ENCODE measurements at places on chromosomes 4 and X.

DNA sequence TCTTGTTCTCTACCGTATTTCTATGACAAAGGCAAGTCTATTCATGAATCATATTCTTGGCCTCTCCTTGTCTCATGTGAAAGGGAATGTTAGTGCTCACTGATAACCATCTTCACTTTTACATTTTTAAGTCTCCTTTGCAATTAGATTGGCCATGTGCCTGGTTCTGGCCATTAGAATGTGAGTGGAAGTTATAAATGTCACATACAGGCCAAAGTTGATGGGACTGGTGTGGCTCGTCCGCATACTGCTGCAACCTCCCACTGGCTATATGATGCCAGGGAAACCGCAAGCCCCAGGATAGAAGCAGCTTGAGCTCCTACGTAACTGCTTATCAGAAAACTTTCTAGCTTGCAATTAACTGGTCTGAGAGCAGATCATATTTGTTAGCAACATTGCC lies 86.1 kb downstream of the MAGEC1 start:
- no peak for DNase-seq

DNA sequence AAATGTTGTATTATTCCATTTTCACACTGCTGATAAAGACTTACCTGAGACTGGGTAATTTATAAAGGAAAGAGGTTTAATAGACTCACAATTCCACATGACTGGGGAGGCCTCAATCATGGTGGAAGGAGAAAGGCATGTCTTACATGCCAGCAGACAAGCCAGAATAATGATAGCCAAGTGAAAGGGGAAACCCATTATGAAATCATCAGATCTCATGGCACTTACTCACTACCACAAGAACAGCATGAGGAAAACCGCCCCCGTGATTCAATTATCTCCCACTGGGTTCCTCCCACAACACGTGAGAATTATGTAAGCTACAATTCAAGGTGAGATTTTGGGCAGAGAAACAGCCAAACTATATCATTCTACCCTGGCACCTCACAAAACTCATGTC lies 2535.1 kb downstream of the ARAP2 start:
- no peak for DNase-seq

- DNase-seq = no peak
These were observed 57.8 kb downstream of the RS1 start for GRCh38 chrX:18613930-18614639.

GRCh38 chr4:72205831-72206230 lies 174.0 kb downstream of the NPFFR2 start:
- DNase-seq = no peak

DNA sequence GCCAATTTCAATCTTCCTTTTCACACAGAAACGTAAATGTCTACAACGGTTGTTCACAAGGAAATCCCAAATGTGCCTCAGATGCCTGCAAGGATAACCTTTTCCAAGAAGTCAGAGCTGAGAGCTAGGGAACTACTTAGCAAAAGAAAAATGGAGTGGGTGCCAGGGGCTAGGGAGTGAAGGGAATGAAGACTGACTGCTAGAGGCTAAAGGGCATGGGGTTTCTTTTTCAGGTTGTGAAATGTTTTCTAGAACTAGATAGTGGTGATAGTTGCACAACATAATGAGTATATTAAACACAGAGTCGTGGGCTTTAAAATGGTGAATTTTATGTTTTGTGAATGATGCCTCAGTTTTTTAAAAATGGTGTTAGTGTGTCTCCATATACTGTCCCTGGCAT lies 53.4 kb downstream of the CD99L2 start:
- no peak for DNase-seq

DNA sequence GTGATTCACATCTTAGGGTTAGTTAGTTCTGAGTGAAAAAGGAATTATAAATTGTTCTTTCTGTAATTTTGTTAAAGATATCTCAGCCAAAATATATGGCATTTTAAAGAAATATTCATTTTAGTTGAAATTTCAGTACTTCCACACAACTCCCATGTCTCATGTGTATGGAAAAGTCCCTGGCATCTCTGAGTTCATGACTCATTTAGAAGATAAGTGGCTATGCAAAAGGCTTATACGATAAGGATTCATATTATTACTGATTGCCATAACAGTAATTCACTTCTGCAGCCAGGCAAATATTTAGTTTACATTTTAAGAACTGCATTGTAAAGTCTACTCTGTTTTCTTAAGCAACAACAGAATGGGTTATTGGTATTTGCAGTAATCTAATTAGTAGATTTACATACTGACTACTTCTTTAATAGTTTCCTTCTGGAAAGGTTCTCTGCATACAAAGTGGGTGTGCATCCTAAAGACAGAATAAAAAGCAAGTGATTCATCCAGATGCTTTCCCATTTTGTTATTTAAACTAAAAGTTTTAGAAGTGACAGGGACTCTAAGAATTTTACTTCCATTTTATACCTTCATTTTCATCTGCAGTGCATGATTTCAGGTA lies 682.4 kb upstream of the PABPC4L start:
- no peak for DNase-seq

DNA sequence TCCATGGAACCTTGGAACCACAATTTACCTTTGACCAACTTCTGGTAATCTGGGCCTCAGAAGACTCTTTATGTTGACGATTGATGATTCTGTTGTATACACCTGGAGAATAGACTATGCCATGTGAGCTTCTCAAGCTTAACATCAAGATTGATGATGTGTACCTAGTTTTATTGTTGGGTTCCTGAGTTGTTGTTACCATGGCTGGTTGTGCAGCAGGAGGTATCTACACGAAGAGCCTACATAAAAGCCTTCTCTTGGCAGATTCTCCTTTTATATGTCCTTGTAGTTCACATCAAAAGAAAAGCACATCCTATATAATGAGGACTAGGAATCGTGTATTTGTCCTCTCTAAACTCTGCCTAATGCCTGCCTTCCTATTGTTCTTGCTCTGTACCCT lies 272.0 kb downstream of the DTHD1 start:
- DNase-seq = no peak

DNA sequence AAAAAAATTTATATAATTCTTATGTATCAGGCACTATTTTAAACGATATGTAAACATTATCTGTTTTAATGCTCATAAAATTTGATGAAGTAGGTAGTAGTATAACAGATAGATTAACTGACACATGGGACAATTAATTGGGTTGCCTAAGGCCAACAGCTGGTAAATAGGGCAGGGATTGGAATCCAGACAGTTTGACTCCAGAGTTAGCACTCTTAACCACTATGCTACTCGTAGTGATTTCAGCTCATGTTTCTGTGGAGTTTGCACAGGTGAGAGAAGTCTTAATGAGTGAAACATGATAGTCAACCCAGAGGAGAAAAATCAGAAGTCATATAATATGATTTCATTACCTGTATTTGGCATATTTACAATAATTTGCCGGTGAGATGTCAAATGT lies 126.0 kb upstream of the WDFY3 start:
- no peak for DNase-seq

- DNase-seq = no peak
These were observed 664.8 kb downstream of the GRID2 start for GRCh38 chr4:92968556-92968955.

GRCh38 chr4:146643812-146644401 lies 5.2 kb downstream of the POU4F2 start:
- DNase-seq = no peak

DNA sequence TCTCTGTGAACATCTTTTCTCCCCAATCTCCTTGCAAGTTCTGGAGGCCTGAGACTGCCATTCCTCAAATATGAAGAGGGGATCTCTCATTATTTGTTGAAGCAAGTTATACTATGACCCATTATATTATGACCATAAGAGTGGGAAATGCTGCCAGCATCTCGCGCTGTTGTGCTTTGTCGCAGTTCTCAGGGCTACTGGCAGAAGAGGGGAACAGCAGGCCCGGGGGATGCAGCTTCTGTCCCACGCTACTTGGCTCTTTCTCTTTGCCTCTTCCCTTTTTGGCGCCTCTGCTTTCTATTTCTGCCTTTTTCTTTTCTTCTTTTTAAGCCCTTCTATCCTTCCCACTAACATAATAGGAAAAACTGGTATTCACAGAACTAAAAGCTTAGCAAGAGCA lies 64.2 kb downstream of the GEMIN8 start:
- no peak for DNase-seq

All from stimulated activated CD8-positive, alpha-beta memory T cell treated with anti-CD3 and anti-CD28 coated beads, Interleukin-12 subunit alpha, Interleukin-12 subunit beta, amount 100 ng/mL, for 4 hours (primary cell).